ENCODE measurements at places on chromosomes 1 and 21. TPM values are rescaled to one million over a fixed set of nuclear protein-coding genes. Genes with fewer than 3 reads are reported as not detected.

Gene KIFAP3
- total RNA-seq = 21.7 TPM

Gene OR2T29
- not detected for total RNA-seq

Gene AGT
- 36.1 TPM for total RNA-seq

Gene SPATA17
- 0.42 TPM for total RNA-seq

Gene PADI4
- total RNA-seq = not detected

Data from psoas muscle (tissue), 8 donors.